ENCODE measurements at places on chromosomes 11 and 22.

GRCh38 chr11:105046898-105047579, 1.9 kb upstream of the CARD16 start:
- DNase-seq, result peak; percentile 83

GRCh38 chr11:82871646-82872045, 28.6 kb downstream of the PRCP start:
- DNase-seq, result no peak

DNA sequence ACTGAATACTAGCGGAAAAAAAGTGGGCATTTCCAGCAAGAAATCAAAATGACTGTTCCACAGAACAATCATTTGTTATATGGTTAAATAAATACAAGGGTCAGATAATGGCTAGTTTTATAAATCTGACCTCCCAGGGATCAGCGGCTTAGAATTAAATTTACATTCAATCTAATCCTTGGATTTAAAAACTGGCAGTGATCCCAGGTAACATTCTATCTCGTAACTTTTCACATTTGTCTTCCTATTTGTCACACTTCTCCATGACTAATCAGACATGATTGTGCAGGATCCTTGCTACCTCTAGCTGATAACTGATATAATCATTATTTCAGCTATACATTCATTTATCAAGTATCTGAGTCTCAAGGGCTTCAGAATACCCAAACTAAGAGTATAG, 2.9 kb upstream of the MMP3 start:
- DNase-seq, result no peak

- DNase-seq, result no peak
Measured at GRCh38 chr22:35733791-35734516, 16.3 kb downstream of the APOL5 start.

DNA sequence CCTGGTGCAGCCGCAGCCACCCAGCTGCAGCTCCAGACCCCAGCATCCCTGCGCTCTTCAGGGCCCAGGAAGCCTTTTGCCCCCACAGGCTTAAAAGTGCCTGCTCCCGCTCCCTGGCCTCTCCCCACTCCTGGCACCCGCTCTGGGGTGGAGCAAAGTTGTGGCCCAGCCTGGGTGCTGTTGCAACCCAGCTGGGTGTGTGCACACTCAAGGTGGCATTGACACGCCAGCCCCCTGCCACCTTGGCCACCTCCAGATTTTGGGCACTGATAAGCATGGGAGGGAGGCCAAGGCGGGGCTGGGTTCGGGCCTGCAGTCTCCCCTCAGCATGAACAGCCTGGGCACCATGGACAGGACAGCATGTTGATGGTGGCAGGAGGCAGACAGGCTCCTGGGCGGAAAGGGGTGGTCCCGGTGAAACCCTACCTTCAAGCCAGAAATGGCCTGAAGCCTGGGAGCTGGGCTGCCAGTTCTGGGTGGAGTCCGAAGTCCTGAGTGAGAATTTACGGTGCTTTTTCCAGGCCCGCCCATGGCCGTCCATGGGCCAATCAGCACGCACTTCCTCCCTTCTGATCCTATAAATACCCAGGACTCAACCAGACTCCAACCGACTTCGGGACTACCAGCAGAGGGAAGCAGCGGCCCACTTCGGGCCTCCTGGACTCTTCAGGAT, 23.6 kb upstream of the RNASEH2C start:
- peak; percentile 64 for DNase-seq

- peak; percentile 38 for DNase-seq
Measured at GRCh38 chr11:94130298-94131046, 1.8 kb downstream of the PANX1 start.

- no peak for DNase-seq
Measured at GRCh38 chr11:116199182-116199581, 573.6 kb downstream of the BUD13 start.

GRCh38 chr22:23389271-23390071, 190.6 kb downstream of the IGLL1 start:
- DNase-seq, result no peak

DNA sequence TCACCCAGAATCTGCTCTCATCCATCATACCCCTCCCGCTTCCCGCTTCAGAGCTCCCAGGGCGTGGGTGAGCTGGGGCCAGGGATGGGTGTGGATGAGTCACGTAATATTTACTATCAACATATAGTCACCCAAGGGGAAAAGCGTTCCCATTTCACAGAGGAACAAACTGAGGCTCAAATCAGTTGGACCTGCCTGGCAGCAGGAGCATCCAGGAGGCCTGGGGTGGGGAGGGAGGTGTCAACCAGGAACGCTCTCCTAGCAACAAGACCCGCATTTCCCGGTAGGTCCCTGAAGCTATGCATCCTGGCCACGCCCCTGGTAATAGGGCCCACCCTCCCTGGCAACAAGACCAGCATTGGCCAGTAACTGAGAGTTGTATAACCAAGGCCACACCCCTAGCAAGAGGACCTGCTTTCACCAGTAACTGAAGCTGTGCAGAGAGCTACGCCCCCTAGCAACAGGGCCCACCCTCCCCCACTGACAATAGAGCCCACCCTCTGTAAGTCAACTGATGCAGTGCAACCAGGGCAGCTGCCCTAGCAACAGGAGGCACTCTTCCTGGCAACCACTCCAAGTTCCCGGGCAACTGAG, 32.7 kb upstream of the TXNRD2 start:
- DNase-seq, result peak; percentile 12

DNA sequence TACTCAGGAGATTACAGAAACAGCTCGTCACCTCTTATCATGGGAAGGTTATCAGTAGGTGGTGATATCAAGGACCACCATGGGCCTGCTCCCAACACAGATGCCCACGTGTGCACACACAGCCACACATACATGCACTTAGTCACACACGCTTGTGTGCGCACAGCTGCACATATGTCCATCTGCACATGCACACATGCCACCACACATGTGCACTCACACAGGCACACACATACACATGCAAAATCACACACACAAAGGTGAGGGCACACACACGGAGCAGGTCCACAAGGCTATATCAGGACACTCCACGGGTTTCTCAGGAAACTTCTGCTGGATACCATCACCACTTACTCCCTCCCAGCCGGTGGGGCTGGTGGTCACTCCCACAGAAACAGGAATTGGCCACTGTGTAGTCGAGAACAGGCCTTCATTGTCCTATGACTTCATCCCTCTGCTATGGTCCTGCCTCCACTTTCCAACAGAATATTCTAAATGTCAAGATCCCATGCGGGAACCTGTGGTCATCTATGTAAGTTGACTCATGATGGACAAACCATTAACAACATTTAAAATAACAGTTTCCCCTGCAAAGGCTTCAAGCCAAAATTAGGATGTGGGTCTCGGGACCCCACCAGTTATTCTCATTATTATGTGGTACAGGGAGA, 2.2 kb downstream of the C11orf24 start:
- no peak for DNase-seq

- no peak for DNase-seq
Measured at GRCh38 chr11:62953811-62954210, 31.0 kb downstream of the SLC22A6 start.

DNA sequence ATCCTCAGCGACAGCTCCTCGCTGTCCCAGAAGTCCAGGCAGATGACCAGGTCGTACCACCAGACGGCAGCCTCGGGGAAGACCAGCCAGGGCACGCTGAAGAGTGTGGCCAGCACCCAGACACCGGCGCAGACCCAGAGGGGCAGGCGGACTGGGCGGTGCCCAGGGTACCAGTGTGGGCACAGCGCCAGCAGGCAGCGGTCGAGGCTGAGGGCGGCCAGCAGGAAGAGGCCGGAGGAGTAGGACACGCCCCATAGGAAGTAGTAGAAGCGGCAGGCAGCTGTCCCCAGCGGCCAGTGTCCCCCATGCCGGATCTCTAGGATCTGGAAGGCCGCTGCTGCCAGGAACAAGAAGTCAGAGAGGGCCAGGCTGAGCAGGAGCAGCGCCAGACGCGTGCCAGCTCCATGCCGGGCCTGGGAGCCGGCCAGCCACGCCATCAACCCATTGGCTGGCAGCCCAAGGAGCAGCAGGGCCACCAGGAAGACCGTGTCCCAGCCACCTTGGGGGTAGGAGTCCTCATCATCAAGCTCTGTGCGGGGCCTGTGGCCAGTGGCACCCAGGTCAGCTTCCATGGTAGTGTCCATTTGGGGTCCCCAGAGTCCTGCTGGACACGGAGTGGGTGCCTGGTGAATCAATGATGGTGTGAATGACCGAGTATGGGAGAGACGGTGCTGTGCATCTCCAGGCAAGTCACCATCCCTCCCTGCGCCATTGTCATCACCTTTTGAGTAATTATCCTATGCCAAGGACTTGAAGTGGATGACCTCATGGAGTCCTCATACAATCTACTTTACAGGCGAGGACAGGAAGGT, at the start of gene GPR152:
Gene GPR152, minus strand, starts transcription at position 589 of the 812 bp plus-strand sequence. Its CDS starts 5 bp downstream, at position 584.
- DNase-seq, result peak; percentile 30

- no peak for DNase-seq
Measured at GRCh38 chr11:22138264-22138663, 54.6 kb upstream of the ANO5 start.

- no peak for DNase-seq
Measured at GRCh38 chr22:39221999-39222686, 22.6 kb downstream of the PDGFB start.

GRCh38 chr22:40547729-40548143, 88.8 kb downstream of the MRTFA start:
- no peak for DNase-seq
